ENCODE measurements at places on chromosomes 5 and 9. TPM values are rescaled to one million over a fixed set of nuclear protein-coding genes. Genes with fewer than 3 reads are reported as not detected.
A peak's percentile ranks its signal among the peaks of the same experiment; 100 is the strongest.

DNA sequence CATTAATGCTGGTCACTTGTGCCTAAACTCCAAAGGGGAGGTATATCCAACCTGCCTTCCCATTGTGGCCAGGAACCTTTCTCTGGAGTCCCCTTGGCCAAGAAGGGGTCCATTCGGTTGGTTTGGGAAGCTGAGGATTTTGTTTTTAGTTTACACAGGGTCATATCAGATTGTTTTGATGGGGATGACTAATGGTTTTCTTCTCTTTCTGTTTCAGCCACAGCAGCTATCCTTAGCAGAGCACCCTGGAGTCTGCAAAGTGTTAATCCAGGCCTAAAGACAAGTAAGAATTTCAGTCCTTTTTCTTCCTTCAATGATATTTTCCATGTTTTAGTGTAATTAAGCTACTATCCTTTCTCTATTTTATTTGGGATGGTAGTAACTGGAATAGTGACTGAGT lies 127.8 kb upstream of the CCDC152 start:
- no peak for DNase-seq

- DNase-seq, result no peak
Measured at GRCh38 chr5:87775228-87775627, 362.5 kb upstream of the CCNH start.

- no peak for DNase-seq
Measured at GRCh38 chr5:38396766-38397165, 138.4 kb downstream of the EGFLAM start.

- no peak for DNase-seq
Measured at GRCh38 chr5:84546686-84547085, 162.0 kb upstream of the EDIL3 start.

DNA sequence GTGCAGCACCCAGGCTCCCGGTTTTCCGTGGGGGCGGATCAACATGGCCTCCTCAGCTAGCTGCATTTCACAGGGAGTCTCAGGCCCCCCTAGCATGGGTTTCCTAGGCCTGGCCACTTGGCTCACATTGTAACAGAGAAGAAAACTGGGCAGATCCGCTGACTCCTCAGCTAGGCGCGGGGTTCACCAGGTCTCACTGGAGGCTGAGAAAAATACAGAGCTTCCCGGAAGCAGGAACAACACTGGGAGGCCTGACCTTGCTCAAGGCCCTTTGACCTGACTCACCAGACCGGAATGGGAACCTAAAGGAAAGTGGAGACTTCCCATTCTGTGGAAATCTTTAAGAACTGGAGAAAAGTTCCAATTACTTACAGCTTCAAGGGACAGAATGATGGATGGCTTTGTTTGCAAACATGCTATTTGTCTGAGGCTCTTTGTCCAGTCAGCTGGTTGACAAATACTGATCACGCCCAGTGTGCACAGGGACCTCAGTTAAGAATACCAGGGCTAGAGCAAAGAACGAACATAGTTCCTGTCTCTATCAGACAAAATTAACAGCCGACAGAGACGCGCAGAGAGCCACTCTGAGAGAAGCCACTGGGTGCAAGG lies 88.7 kb upstream of the LRRTM2 start:
- no peak for DNase-seq

DNA sequence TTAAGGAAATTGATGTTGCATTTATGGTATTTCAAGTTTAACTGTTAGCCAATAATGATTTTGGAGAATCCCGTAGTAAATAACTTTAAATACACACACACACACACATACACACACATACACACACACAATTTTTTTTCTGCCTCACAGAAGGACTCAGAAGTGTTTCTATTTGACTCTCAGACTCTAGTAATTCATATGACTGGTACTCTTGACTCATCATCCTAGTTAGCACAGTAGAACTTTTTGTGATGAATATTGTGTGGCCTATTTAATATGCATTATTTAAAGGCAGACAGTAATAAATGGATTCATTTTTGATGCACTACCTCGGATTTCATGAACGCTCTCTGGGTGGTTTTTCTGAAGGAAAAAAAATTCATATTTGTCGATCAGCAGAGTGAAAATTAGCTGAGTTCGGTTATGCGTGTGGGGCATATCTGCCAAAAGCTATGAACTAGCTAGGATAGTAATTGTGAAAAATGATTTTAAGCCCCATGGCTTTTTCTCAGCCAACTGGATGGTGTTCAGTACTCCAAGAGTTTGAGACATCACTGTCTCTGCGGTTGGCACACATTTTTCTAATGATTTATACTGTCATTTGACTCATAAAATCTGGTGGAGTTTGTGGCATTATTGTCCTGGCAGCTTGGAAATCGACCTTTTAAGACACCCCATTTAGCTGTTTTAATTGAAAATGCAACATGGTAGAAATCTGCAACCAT lies 102.2 kb downstream of the PCSK5 start:
- no peak for DNase-seq

GRCh38 chr9:109591691-109592090 lies 93.6 kb upstream of the PTPN3 start:
- DNase-seq, result no peak

GRCh38 chr5:61330341-61330844 lies 1.7 kb upstream of the ZSWIM6 start:
- no peak for DNase-seq

DNA sequence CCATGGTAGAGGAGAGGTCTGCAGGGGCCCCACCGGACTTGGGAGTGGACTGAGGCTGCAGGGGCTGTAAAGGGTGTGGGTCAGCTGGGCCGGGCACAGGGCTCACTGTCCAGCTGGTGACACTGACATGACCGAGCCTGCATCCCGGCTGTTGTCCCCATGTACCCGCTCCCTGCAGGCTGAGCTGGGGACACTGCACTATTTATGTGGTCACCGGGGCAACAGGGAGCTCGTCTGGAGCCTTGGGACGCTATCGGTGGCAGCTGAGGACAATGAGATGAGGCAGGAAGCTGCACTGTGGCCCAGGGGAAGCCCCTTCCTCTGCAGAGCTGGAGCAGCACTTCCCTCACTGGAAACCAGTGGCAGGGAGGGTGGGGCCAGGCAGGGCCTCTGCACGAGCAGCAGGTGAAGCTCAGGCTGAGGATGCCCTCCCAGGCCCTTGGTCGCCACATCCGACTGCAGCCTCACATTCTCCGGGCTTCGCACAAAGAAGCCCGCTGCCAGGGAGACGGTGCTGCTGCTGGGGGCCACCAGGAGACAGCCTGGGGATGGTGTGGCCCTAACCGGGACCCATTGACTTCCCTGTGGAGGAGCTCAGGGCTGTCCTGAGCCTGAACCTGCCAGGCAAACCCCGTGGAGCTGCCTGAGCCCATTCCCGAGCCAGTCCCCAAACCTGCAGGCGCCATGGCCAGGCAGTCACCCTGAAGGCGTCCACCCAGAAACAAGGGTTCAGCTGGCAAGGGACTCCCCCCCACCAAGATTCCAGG lies 26.4 kb downstream of the ZDHHC11B start:
- DNase-seq, result peak; percentile 78

DNA sequence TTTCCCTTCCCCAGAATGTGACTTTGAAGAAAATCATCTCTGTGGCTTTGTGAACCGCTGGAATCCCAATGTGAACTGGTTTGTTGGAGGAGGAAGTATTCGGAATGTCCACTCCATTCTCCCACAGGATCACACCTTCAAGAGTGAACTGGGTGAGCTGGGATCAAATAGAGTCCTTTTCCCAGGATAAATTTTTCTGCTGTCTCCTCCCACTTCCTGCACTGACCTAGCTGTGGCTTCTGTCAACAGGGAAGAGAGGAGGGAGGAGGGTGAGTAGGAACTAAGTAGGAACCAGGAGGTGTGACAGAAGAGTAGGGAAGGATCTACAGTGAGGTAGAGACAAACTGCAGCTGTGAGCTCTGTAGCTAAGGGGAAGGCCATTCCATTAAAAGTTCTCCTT lies 69.3 kb downstream of the MAMDC2 start:
- no peak for DNase-seq

GRCh38 chr9:127887792-127888191 lies 10.3 kb upstream of the AK1 start:
- no peak for DNase-seq

GRCh38 chr5:168844016-168844921 lies 265.1 kb upstream of the PANK3 start:
- peak; percentile 48 for DNase-seq

DNA sequence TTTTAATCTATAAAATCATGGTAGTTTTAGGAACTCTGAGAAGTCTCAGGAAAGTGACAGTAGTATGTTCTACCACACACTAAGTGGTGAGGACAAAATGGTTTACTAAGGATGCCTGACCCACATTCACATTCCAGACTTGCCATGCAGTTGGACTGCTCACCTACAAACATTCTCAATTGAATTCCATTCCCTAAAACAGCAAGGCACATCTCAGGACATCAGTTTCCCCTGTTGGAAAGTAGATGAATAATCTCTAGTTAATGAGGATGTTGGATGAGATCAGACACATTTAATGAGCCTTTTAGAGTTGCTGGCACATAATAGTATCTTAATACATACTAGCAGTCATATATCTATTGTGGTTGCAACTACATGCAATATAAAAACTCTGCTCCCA lies 76.6 kb downstream of the ZNF618 start:
- DNase-seq, result no peak

DNA sequence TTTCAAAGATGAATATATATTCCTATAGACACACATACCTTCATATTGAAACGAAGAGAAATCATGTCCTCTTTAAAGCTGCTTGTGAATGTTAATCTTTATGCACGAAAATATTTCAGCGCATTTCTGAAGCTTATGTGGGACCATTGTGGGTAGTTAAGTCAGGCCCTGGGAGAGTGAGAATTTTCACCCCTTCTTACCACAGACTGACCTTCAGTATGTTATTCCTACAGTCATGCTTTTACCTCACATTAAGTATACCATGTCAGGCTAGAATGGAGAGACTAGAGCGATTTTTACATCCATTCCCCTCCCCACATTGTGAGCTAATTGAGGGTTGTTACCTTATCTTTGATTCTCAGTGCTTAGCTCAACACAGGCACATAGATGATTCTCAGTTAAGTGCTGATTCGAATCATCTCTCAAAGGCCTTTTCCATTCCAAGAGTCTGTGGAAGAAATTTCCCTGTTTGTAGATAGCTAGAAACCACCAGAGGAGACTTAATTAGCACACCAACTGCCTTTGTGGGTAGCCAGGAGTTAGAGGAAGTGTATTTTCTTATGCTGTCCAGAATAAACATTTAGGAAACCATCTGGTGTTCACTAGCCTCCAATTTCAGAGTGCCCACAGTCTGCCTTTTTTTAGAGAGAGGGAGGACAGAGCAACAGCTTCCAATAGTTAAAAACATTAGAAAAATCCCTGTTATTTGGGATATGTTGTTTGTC lies 110.5 kb downstream of the MEGF10 start:
- no peak for DNase-seq

DNA sequence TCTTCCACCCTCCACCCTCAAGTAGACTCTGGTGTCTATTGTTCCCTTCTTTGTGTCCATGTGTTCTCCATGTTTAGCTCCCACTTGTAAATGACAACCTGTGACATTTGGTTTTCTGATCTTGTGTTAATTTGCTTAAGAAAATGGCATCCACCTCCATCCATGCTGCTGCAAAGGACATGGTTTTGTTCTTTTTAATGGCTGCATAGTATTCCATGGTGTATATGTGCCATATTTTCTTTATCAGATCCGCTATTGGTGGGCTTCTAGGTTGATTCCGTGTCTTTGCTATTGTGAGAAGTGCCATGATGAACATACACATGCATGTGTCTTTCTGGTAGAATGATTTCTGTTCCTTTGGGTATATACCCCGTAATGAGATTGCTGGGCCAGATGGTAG lies 163.4 kb upstream of the ITGA1 start:
- no peak for DNase-seq

GRCh38 chr5:149404746-149405549 lies 25.9 kb upstream of the IL17B start:
- DNase-seq, result no peak

GRCh38 chr5:5793242-5794117 lies 371.0 kb downstream of the ICE1 start:
- DNase-seq, result no peak

LRRC19 gene
- polyA plus RNA-seq, result 12.0 TPM

PCDHGA5 gene
- polyA plus RNA-seq, result 3.2 TPM

KIF20A gene
- 41.1 TPM for polyA plus RNA-seq

IGFBPL1 gene
- polyA plus RNA-seq, result 1.7 TPM

LOX gene
- 43.7 TPM for polyA plus RNA-seq

JAK2 gene
- 14.4 TPM for polyA plus RNA-seq

RGS7BP gene
- polyA plus RNA-seq, result 7.8 TPM

C5orf58 gene
- 0.22 TPM for polyA plus RNA-seq

ECM2 gene
- polyA plus RNA-seq, result 12.2 TPM

HAUS6 gene
- polyA plus RNA-seq, result 17.1 TPM

GAS1 gene
- 35.4 TPM for polyA plus RNA-seq

IFNA13 gene
- polyA plus RNA-seq, result not detected
